ENCODE measurements at places on chromosomes 7 and 10. TPM values are rescaled to one million over a fixed set of nuclear protein-coding genes. Genes with fewer than 3 reads are reported as not detected.

The NRCAM gene
- total RNA-seq = 0.61 TPM

The CAMK1D gene
- 0.15 TPM for total RNA-seq

The MNX1 gene
- 21.9 TPM for total RNA-seq

The PLPP4 gene
- not detected for total RNA-seq

The OR9A2 gene
- 0.29 TPM for total RNA-seq

GRCh38 chr7:116438267-116438666, 61.3 kb upstream of the CAV2 start:
- peak; percentile 64 for DNase-seq

- no peak for DNase-seq
These were observed 54.8 kb downstream of the MDFIC start for GRCh38 chr7:114976666-114977065.

- DNase-seq = peak; percentile 44
These were observed 580.1 kb downstream of the GRID1 start for GRCh38 chr10:85786401-85786899.

DNA sequence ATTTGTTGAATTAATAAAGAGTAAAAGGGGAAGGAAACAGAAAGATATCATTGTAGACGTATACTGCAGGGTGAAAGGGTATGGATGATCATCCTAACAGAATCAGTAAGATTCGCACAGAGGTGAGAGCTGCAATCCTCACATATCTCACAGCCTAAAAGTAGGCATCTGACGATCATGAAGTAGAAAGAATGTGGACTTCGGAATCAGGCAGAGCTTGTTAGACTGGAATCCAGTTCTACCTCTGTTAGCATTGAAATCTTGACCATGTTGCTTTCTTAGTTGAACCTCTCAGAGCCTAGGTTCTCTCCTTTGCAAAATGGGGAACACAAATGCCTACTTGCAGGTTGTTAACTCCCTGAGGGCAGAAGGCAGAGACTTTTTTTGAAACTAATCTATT, 320.0 kb upstream of the C7orf33 start:
- DNase-seq = no peak

DNA sequence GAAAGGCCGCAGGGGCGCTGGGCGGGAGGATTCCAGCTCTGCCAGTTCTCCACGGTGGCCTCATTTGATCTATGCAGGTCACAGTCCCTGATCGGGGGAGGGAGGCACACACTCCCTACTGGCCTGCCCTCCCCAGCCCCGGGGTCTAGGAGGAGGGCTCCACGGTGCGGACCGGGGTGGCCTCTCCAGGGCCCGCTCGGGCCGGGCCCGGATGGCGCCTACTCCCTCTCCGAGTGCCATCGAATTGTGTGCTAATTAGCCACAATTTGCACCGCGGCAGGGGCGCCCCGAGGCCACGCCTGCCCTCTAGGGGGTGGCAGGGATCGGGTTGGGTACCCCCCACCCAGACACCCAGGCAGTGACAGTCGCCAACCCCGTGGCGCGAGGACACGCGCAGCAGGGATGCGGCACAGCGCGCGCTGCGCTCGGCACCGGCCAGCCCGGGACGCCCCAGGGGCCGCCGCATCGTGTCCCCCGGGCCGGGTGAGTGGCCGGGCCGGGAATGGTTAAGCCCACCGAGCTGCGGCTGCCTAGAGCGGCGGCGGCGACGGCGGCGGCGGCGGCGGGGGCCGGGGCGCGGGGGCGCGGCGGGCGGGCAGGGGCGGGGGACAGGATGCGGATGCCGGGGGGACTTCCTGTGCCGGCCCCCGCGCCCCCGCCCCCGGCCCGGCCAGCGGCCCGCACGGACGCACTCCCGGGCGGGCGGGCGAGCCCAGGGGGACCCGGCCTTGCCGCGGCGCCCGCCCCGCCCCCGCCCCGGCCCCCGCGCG, at the start of gene ZNF853:
Gene ZNF853 (plus strand): TSS at position 658 of the 770 bp plus-strand sequence. CDS start 565 bp downstream, outside the sequence.
- DNase-seq = no peak

DNA sequence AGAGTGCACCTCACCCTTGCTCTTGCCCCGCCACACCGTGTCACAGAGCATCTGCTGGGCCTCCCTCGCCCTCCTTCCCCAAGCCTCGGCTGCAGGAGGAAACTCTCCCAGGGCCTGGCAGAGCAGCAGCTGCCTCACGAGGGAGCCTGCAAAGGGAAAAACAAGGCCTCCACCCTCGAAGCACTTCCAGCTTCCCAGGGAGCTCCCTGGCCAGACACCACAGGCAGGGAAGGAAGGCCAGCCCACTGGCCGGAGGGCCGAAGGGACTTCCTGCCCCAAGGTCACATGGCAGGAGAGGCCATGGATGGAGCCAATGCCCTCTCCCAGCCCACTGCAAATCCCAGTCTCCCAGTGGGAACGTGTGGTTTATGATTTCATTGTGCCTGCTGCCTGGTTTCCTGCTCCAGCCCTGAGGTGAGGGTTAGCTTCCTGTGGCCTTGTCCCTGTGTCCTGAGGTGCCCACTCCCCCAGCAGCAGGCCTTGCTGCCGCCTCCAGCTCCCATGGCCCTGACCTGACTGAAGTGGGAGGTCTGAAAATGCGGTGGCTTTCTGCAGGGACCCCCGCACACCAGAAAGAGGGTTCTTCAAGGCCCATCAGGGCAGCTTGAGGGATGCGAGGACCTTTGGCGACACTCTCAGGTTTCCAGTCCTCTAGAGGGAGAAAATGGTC, 100.5 kb upstream of the PPIF start:
- no peak for DNase-seq

- peak; percentile 63 for DNase-seq
These were observed 33.9 kb upstream of the SLC29A3 start for GRCh38 chr10:71285180-71285545.

DNA sequence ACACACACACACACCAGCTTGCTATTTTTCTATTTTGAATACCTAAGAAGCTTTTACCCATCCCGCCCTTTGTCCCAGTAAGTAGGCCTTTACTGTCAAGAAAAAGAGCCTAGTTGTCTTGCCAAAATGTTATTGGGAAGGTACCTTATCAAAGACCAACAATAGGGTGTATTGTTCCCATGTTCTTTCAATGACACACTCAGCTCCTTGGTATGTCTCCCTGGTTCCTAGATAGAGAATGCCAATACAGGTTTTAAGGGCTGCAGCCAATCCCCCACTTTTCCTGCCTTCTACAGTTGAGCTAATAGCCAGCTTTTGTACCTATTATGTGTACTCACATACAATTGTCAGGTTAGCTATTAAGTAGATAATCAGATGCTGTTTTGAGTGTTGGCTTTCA, 92.0 kb upstream of the LRRTM3 start:
- DNase-seq = no peak

- DNase-seq = no peak
These were observed 74.5 kb upstream of the PDE1C start for GRCh38 chr7:32144676-32145075.

DNA sequence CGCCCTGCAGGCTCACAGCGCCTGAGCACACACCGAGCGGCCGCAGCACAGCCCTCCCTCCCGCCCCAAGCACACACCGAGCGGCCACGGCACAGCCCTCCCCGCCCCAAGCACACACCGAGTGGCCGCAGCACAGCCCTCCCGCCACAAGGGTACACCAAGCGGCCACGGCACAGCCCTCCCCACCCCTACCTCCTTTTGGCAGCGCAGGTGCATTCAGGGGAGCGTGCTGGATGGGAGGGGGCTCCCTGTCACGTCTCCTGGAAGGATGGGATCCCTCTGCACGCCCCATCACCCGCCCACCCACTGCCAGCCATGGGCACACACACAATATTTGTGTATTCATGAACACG, 482.6 kb downstream of the DNAJB6 start:
- no peak for DNase-seq

GRCh38 chr7:85081846-85082245, 105.0 kb downstream of the SEMA3D start:
- DNase-seq = no peak

GRCh38 chr7:80671744-80672143, 33.3 kb downstream of the CD36 start:
- DNase-seq = no peak

- DNase-seq = no peak
These were observed 102.6 kb upstream of the HABP2 start for GRCh38 chr10:113450046-113450804.

GRCh38 chr10:76902949-76903348, 734.7 kb downstream of the KCNMA1 start:
- DNase-seq = peak; percentile 31

Measured in HT-29 (cell line).